ENCODE measurements at places on chromosomes 1 and 21.

- DNase-seq = no peak
These were observed 284.3 kb downstream of the LMO4 start for GRCh38 chr1:87612956-87613355.

DNA sequence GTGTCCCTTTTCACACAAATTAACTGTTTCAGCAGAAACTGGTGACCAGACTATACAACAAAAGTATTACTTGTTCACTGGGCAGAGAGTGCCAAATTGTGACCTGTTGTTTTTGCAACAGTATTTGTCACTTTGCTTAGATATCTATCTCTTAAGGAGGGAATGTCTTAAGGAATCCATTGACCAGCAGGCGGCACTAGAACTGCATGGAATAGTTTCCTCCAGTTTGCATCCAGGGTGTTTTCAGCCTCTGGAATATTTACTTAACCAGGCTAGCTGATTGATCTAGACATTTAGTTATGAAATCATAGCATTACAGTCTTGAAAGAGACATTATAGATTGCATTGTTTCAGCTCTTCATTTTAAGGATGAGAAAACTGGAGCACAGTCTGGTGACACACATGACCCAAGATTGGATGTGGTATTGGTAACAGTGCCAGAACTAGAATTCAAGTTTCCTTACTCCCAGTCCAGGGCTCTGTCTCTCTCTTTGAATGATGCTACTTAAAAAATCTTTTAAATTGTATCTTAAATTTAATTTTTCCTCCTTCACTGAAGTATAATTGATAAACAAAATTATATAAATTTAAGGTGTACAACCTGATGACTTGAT, 16.9 kb downstream of the RPTN start:
- no peak for DNase-seq

GRCh38 chr21:38443110-38443509, 55.2 kb downstream of the ERG start:
- DNase-seq = no peak

DNA sequence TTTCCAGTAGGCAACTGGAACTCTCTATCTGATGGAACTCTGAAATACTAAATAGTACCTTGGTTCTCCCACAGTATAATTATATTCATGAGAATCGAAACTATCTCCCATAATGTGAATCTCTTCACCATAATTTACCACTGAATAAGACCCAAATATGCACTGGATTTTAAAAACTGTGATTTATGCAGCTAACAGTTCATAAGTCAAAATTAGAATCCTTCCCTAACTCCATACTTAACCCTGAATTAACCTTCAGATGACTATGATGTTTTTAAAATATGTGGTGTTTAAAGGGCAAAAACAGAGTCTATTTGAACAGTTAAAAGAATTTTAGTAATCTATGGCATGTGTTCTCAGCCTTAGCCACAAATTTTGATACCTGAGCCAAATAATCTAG, 22.9 kb upstream of the SLC44A3 start:
- no peak for DNase-seq

DNA sequence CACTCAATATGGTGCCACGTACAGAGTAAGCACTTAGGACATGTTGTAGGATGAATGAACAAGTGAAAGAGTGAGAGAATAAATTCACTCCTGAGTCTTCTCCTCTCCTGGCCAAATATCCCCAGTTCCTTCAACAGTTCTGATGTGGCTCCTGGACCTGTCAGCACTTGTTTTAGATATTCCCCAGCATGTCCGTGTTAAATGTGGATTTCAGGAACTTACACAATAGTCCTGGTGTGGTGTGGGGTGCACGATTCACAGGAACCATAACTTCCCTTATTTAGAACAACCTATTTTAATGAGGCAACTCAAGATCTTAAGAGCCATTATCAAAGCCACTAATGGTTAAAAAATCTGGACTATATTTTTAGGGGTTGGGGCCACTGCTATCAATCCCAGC, 39.0 kb upstream of the MYSM1 start:
- DNase-seq = no peak

DNA sequence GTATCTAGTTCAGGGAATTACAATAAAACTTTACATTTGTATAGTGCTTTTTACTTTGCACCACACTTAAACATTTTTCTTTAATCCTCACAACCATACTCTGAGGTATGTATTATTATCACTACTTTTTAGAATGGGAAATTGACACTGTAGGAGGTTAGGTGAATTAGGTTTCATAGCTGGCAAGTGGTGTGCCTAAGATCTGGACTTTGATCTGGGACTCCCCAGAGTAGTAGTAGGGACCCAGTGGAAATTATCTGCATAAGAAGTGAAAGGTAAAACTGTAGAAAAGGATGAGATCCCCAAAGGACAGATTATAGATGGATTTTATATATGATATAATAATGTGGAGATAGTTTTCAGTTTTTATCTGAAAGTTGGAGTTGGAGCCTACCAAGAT, 85.6 kb downstream of the PPP1R12B start:
- no peak for DNase-seq

DNA sequence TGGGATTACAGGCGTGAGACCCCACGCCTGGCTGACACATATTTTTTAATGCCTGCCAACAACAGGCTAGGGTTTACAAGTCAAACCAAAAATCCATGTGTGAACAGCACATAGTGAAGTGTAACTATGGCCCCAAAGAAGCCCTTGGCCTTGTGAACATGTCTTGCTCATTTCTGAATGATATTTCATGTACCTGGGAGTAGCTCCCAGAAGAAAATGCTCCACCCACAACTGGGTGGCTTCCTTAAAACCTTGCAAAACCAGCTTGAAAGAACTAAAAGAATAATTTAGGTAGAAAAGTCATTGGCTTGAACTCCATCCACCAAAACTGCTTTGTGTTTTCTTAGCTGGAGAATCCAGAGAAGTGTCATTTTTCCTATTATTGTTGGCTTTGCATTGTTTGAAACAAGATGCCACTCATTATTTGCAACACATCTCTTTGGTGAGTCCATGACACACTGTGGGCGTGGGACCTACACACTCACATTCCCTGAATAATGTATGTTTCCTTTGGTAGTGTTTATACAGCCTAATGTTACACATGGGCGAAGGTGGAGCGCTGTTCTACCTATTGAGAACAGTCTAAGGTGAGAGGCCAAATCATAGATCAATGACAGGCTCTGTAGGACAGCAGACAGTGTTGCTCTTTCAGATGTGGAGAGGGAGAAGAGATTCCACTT, 28.5 kb upstream of the SDE2 start:
- DNase-seq = no peak

GRCh38 chr1:221841983-221842335, 100.1 kb upstream of the DUSP10 start:
- no peak for DNase-seq

DNA sequence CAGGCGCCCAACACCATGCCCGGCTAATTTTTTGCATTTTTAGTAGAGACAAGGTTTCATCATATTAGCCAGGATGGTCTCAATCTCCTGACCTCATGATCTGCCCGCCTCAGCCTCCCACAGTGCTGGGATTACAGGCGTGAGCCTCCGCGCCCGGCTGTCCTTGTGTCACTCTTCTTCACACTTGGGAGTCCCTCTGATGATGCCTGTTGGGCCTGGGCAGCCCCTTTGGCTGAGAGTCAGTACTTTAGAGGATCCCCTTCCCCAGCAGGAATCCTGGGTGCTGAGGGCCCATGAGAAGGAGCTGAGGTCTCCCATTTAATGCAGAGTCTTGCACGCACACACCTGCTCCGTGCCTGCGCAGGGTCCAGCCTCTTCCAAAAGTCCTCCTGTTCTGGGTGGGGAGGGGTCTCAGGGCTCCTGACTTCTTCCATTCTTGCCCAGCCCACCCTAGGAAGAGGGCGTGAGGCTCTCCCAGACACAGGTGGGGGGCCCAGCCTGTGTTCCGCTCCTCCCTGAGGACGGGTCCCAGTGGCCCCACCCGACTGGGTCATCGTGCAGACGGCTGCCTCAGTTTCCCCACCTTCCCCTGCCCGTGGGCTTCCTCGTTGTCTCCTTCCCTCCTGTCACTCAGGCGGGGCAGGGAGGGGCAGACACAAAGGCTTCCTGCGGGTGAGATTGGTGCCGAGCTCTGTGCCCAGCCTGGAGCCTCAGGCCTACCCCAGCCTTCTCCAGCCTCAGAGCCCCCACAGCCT, 3.9 kb downstream of the TTLL10 start:
- no peak for DNase-seq

GRCh38 chr1:247387565-247387964, 28.4 kb upstream of the NLRP3 start:
- DNase-seq = no peak

DNA sequence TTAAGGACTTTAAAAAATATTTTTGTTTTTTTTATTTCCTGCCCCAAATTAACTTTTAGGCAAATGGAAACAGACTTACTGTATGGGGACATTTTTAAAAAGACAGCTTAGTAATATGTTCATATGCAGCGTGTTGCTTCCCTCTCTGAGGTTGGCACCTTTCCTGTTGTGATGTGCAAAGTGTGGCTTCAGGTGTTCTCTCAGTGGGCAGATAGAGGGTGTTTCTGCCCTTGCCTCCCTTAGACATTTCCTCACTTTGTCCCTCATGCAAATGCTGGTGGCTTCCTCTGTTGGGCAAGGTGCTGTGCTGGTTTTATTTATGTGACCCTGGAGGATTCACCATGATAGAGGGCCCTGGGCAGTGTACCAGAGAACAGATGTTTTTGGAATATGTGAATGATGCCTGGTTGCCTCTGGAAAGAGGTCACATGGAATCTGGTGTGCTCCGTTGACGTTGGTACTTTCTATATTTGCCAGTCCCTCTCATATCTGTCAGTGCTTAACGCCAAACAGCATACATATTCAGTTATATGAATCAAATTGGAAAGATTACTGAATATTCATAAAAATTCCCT, 123.5 kb downstream of the PATJ start:
- no peak for DNase-seq

GRCh38 chr1:61926597-61926996, 184.3 kb downstream of the PATJ start:
- no peak for DNase-seq

GRCh38 chr1:47818682-47819573, 178.3 kb downstream of the TRABD2B start:
- DNase-seq = no peak

DNA sequence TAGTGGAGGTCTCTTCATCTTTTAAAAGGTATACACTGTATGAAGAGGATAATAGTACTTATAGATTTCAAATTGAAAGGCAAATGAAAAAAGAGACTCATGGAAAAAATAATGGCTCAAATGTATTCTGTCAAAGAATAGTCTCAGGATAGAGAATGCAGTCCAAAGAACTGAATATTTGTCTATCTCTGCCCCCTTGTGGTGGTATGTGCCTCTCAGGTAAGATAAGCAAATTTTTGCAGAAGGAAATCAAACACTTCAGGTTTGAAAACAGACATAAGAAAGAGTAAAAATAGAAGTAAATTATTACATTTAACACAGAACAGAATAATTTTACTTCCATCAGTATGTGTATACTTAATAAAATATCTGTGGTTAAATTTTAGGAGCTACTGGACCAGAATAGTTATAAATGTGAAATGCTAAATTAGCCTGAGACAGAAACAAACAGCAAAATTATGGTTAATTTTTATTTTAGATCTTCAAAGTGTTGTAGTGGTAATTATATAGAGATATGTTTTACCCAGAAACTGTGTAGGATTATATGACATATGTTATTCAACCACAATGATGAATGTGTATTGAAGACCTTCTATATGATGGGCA, 164.4 kb upstream of the PALMD start:
- DNase-seq = no peak

DNA sequence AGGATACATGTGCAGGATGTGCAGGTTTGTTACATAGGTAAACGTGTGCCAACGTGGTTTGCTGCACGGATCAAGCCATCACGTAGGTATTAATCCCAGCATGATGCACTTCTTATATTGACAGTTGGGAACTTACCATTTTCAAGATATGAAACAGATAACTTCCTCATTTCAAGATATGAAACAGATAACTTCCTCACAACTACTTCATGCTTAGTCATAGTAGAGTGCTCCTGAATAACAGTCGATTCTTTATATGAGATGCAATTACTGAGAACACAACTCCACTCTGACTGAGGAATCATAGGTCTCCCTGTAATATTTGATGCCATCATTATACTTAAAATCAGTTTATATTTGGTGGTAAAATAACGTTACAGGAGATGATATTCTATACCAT, 1124.3 kb downstream of the AMY1C start:
- DNase-seq = no peak

DNA sequence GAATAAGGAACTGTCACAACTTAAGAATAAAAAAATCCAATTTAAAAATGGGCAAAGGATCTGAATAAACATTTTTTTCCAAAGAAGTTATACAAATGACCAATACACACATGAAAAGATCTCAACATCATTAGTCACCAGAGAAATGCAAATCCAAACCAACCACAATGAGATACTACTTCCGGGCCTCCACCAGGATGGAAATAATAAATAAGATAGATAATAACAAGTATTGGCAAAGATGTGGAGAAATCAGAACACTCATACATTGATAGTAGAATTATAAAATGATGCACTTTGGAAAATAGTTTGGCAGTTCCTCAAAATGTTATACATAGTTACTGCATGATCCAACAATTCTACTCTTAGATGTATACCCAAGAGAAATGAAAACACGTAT, 18.7 kb downstream of the ZSWIM5 start:
- no peak for DNase-seq

GRCh38 chr1:205373022-205373797, 16.5 kb upstream of the KLHDC8A start:
- DNase-seq = no peak

- DNase-seq = no peak
These were observed 1.0 kb downstream of the C1orf198 start for GRCh38 chr1:230867101-230867902.

DNA sequence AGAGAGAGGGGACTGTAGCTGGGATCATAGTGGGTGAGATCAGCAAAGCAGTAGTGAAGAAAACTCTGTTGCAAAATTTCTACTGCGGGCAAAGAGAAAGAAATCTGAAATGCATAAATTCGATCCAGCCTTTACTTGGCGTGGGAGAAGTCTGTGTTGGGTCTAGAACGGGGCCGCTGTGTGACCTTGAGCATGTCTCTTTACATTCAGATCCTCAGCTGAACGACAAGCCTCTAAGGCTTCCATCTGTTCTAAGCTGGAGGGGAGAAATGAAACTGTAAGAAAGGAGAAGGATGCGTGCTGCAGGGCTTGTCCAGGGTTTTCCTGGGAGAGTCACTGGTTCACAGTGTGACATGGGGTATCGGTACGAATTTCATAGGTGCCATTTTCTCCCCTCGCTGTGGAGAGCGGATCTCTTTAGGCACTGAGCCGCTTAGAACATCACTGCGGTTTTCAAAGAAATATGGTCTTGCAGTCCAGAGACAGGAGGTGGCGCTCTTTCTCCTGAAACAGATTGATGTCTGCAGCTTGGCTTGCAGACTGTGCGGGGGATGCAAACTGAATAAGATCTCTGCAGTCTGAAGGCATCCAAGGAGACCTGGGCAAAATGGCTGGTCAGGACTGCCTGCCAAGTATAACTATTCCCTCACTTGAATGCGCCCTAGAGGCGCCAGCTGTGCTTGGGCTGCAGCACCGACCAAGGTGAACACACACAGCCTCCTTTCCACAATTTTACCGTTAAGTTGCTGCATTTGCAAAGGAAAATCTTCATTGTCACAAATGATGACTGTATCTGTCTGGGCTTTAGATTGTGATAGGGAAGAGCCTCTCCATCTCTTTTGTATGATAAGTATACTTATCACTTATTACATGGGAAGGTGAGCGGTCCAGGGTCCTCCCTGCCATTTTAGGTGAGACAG, 104.1 kb downstream of the XCL2 start:
- no peak for DNase-seq

All from esophagus squamous epithelium (tissue), 5 donors.